ENCODE measurements at places on chromosomes 6 and 20.

GRCh38 chr6:139356924-139357323, 17.5 kb downstream of the CITED2 start:
- DNase-seq = no peak

DNA sequence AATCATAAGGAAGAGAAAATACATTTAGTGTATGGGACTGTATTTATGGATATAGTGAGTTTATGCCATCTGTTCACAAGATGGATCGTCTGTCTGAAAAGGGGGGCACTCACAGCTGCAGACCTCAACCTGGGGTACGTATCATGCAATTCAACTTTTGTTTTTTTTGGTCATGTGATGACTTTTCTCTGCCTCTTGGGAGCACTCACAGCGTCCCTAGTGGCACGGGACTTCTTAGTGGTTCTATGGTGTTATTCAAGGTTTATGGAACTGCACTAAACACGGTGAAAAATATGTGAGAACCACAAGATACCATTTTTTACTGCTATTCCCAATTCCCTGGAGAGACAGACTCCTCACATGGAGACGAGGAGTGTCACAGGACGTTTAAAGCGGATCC, 60.4 kb upstream of the MPC1 start:
- DNase-seq = no peak

GRCh38 chr20:63782521-63782971, 43.0 kb downstream of the SLC2A4RG start:
- DNase-seq = no peak

GRCh38 chr6:43940393-43941087, 170.5 kb downstream of the VEGFA start:
- DNase-seq = no peak

GRCh38 chr6:158334534-158334933, 22.3 kb downstream of the TULP4 start:
- no peak for DNase-seq

GRCh38 chr20:50967586-50967985, 9.0 kb downstream of the MOCS3 start:
- no peak for DNase-seq

DNA sequence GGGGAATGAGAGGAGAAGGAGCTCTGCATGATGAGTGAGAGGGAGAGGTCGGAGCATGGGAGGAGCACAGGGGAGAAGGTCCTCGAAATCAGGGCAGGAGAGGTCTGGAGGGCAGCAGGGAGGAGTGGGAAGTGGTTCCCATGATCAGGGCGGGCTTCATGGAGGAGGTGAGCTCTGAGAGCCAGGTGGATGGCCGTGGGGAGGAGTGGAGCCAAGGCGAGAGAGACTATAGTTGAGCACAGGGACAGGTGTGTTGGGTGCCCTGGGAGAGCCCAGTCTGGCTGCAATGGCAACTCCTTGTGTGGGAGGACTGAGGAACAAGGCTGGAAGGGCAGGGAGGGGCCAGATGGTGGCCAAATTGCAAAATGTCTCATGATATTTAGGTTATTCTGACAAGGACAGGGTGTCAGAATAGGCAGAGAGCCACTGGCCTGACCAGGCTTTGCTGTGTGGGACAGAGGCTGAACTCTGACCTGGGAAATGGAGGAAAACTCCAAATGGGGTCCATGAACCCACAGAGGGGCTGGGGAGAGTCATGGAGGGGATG, 21.4 kb downstream of the TTBK1 start:
- no peak for DNase-seq

- no peak for DNase-seq
Measured at GRCh38 chr6:15437090-15437635, 191.3 kb downstream of the JARID2 start.

GRCh38 chr6:135624402-135625295, 127.1 kb upstream of the AHI1 start:
- DNase-seq = no peak

DNA sequence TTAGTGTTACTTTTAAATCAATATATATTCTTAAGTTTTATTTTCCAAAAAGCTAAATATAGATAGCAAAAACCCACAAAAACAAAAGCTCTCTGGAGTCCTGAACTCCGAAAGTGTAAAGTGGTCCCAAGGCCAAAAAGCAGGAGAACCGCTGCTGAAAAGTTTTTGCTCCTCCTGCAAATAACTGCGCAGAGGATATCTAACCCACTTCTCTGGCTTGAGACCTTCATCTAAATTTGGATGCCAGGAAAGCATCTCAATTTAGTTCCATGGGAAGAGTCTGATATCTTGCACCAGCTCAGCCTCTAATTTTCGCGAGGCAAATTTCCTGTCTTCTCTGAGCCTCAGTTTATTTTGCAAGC, 523 bp downstream of the MRPS10 start:
- no peak for DNase-seq

DNA sequence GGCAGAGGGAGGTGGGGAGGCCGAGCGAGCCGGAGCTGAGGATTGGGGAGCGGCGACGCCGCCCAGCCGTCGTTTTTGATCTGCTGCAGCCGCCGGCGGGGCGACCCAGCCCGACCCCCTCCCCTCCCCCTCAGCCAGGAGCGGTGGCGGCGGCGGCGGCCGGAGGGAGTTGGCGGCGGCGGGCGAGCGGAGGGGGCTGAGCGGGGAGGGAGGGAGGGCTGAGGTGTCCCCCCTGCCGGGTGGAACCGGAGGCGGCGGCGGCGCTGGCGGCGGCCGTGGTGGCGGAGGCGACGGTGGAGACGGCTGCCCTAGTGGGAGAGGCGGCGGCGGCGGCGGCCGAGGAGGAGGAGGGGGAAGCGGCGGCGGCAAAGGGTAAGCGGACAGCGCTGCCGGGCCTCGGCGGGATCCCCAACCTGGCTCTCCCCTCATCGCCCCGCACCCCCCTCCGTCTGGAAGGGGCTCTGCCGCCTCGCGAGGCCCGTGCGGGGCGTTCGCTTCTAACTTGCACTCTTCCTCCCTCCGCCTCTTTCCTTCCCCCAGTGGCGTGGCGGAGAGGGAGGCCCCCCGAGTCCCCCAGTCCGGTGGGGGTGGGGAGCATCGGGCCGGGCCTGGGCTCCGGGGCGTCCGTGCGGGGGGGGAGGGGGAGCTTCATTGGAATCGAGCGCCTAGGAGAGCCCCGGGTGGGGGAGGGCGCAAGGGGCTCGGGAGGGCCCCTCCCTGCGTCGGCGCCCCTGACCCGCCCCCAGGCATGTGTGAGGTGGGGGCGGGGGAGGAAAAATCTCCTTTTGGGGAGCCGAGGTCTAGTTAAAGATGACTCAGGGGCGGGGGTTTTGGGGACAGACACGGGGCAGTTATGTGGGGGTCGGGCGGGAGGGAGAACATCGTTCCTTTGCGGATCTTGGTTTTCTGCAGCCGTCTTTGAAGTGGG, at the start of gene TAB2:
TAB2 (plus strand) TSS at position 69 of the 928 bp plus-strand sequence. CDS start 52,286 bp downstream, outside the sequence.
- no peak for DNase-seq

DNA sequence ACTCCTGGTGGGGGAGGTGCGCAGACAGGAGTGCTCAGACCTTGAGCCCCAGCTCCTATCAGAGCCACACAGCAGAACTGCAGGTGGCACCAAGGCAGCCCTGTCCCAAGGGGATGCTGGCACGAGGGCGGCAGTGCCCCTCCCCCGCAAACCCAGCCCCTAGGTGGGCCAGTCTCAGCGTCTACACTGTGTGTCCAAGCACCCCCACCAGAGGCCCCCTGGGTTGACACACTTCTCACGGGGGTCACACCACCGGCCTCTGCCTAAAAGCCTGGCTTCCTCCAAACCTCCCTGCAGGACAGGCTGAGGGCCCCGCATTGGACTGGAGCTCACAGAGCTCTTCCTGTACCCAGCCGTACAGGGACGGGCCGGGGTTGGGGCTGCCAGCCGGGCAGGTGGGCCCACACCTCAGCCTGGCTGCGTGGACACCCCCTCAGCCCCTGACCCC, 8.1 kb downstream of the SLC2A4RG start:
- DNase-seq = no peak

- DNase-seq = no peak
Measured at GRCh38 chr6:49269190-49269589, 193.9 kb downstream of the MMUT start.

- no peak for DNase-seq
Measured at GRCh38 chr6:97765461-97765860, 482.4 kb upstream of the MMS22L start.

DNA sequence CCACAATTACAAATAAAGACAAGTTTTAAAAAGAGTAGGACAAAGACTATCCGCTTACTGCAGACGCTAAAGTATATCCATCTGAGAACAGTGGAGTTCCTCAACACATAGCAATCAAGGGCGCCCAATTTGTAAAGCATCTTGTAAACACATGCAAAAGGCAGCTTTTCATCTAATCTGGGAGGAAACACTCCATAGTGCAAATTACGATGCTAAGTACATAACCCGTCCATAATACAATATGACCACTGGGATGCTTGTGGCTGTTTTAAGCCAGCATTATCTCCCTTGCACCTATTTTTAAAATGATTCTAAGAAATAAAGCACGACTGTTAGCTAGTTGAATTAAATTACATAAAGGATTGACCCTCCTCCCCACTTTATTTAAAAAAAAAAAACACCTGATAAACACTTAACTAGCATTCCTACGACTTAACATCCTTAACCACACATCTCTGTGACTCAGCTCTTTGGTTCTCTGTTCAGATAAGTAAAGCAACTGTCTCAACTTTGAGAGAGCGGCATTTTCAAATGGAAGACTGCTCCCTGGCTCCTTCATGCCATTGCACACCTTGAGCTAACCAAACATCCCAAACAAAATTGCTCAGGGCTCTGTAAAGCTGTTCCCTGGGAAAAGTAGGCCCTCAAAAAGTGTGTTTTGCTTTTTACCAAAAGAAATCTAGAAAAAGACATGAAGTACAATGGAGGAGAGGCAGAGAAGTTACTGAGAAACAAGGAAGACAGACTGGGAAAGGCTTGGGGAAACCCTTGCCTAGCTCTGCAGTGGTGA, 14.2 kb downstream of the SLC22A23 start:
- no peak for DNase-seq

DNA sequence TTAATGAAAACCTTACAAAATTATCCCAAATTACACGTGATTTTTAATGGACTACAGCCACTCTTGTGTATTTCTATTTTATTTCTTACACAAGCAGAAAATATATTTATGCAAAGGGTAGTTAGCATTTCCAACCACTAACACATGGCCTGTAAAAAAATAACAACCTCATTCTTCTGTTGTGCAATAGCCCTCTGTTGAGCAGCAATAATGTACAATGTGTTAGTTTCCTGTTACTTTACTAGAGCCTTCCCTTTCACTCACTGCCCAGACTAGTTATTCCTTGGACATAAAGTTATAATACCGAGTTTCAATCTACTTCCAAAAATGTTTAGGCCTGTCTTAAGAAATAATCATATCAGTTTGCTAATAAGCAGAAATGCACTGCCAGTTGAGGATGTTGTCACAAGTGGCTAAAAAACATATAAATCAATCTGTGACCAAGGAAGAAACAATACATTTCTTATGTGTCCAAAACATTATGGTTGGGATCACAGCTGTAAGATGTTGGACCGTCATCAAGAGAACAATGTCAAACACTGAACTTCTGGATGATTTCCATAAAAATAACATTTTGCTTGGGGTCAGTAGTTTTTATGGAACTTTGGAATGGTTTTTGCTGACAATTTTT, 73.6 kb upstream of the RNF146 start:
- no peak for DNase-seq

DNA sequence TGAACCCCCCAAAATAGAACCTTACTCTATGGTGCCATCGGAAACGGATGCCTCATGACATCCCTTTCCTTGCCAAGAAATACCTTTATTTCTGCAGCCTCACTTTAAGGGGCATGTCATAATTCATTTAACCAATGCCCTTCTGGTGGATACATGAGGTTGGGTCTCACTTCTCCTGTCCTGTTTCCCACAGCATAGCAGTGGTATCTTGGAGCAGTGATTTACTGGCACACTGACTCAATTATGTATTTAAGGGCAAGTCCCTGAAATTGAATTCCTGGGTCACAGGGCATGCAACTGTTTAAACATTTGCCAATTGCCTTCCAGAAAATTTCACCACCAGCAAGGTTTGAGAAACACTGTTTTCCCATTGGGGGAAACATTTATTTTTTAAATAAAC, 639 bp upstream of the LBP start:
- no peak for DNase-seq

DNA sequence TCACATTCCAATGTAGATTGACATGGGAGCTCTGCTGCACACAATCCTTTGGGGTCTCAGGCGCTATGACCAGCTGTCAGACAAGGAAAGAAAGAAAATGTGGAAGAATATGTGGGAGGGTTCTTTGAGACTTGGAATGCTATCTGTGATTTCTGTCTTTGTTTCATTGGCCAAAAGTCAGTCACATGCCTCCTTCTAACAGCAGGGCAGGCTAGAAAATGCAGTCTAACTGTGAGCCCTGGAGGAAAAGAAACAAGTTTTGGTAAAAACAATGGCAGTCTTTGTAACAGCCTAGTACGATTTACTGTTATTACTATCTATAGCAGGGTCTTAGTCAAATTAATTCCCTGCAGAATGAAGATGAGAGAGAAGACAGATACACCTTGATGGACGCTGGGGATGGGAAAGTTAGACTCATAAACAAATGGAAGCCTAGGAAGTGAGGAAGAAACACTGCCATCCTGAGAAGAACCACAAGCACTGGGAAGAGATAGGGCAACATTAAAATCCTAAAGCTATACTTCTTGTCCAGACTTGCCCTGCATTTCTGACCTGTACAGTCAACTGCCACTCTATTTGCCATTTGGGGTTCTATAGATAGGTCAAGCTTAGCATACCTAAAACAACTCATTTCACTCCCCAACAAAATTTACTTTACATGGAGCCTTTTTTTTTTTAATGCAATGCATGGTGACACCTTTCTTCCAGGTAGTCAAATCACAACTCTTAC, 833.0 kb downstream of the KIF16B start:
- no peak for DNase-seq

- DNase-seq = no peak
Measured at GRCh38 chr6:33276581-33276863, 401 bp upstream of the B3GALT4 start.

DNA sequence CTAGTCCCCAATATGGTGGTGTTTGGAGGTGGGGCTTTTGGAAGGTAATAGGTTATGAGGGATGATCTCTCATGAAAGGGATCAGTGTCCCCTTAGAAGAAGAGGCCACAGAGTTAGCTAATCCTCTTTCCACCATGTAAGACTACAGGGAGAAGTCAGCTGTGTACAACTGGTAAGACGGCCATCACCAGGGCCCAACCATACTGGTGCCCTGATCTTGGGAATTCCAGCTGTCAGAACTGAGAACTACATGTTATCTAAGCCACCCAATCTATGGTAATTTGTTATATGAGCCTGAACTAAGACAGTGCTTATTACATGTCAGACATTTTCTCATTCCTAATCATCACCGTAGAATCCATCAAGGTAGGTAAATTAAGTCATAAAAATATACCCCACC, 77.7 kb upstream of the ZNF217 start:
- no peak for DNase-seq

DNA sequence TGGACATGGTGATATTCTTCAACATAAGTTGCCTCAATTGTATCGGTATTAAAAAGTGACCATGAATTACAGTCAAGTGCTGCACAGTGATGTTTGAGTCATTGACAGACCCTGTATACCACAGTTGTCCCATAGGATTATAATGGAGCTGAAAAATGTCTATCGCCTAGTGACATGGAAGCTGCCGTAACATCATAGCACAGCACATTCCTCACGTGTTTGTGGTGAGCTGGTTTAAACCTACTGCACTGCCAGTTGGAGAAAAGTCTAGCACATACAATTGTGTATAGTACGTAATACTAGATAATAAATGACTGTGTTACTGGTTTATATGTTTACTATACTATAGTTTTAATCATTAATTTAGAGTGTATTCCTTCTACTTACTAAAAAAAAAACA, 150.2 kb downstream of the CDH26 start:
- DNase-seq = no peak

- no peak for DNase-seq
Measured at GRCh38 chr6:140462453-140463311, 1088.2 kb upstream of the CITED2 start.

Measured in SHP77 treated with DMSO at 0.1 percent for 48 hours (cell line).